T-helper 2 cell (primary cell): ENCODE measurements at places on chromosomes 11 and 22.

GRCh38 chr22:37742376-37743171 is 45.7 kb downstream of the TRIOBP start:
- no peak for DNase-seq

GRCh38 chr11:92739041-92739440 is 230.4 kb upstream of the MTNR1B start:
- DNase-seq = no peak

- DNase-seq = no peak
These were observed 28.7 kb upstream of the VPREB1 start for GRCh38 chr22:22215659-22216449.

- no peak for DNase-seq
These were observed 19.5 kb upstream of the SCGB1A1 start for GRCh38 chr11:62399172-62399877.

DNA sequence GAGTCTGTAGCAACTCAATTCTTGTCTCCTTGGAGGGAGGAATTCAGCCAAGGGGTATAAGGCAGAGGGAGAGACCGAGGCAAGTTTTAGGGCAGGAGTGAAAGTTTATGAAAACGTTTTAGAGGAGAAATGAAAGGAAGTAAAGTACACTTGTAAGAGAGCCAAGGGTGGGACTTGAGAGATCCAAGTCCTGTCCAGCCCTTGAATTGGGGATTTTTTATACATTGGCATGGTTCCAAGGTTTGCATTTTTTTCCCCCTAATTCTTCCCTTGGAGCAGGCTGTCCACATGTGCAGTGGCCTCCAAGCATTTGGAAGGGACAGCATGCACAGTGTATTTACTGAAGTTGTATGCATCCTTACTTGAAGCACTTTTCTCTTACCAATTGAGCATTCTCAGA is 192.1 kb downstream of the LUZP2 start:
- no peak for DNase-seq

DNA sequence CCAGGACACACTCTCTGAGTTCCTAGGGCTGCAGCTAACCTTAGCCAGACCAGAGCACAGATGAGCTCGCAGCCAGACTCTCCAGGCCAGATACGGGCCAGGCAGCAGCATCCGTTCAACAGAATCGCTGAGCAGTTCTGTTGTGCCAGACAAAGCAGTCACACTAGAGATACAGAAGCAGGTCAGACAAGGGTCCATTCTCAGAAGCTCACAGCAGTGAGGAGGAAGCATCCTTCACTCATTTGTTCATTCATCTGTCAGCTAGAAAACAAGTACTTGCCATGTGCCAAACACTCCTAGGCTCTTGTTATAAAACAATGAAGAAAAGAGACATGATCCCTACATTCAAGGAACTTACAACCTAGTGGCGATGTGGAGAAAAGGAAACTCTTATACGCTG is 2.6 kb downstream of the LMO2 start:
- DNase-seq = no peak

GRCh38 chr11:21896746-21897602 is 295.9 kb upstream of the ANO5 start:
- no peak for DNase-seq

- no peak for DNase-seq
These were observed 215.2 kb upstream of the NCAM1 start for GRCh38 chr11:112745973-112746372.

GRCh38 chr22:27992294-27993165 is 73.5 kb upstream of the PITPNB start:
- no peak for DNase-seq

GRCh38 chr22:30607300-30607930 is 441 bp downstream of the TCN2 start:
- DNase-seq = no peak

DNA sequence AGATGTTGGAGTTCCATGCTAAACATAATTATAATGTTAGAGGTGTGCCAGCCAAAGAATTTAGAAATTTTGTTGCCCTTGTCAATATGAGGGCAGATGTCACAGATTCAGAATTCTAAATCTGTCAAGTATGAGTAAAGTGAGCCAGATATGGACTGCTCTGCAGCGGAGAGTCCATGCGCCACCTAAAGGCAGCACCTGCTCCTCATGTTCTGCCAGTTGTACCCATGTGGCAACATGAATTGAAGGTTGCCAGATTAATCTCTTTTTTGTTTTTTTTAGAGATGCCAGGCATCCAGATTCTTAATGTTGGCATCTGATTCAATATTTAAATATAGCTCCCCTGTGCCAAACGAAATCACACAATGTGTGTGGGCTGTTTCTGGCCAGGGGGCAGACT is 678.6 kb upstream of the ANO5 start:
- no peak for DNase-seq

DNA sequence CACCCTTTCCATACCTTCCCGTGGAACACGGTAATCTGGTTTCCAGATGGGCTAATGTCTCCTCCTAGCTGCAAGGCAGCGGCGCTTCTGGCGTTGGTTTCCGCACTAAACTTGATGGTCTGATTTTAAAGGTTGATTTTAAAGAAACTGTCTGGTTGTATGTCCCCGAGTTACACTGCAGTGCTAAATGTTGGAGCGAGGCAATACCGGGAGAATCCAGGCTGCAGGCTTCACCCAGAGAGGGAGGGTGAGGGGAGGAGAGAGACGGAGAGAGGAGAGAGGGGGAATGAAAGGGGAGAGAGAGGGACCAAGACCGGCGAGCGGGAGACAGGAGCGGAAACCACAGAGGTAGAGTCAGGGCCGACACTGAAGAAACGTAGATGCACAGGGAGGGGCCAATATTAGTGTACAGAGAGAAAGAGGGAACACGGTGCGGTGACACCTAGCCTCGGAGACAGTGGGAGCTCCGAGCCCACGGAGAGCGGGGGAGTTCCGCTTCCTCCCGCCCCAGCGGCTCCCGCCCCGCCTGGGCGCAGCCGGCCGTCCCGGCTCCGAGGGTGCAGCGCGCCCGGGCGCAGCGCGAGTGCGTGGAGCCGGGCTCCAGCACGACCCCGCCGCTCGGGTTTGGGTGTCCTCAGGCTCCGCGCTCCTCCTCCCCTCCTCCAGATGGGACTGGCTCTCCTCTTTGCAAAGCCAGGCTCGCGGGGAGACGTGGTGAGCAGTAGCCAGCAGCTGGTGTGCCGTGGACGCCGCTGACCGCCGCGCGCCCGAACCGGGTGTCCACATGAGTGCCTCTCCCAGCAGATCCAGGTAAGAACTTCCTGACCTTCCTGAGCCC is 71.9 kb upstream of the GRAMD1B start:
- DNase-seq = peak; percentile 71

- no peak for DNase-seq
These were observed 1.0 kb upstream of the MUC5AC start for GRCh38 chr11:1156506-1157340.

GRCh38 chr11:134231958-134232659 is 7.6 kb downstream of the VPS26B start:
- DNase-seq = no peak

DNA sequence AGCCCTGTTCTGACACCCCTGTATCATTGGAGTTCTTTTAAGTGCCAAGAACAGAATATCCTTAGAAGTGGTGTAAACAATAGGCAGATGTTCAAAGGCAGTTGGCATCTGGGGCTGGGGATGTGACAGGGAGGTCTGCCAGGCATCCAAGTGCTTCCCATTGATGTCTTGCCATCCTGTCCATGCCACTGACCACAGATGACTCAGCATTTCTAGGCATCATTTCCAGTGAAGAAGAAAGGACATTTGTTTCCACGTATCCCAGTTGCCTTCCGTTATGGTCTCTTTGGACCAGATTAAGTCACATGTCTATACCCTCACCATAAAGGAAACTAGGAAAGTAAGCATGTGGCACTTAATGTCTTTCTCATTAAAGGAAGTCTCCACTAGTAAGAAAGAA is 76.7 kb upstream of the BARX2 start:
- DNase-seq = no peak

- DNase-seq = no peak
These were observed 17.3 kb downstream of the TSPO start for GRCh38 chr22:43168471-43169309.

- no peak for DNase-seq
These were observed 14.4 kb upstream of the UCP3 start for GRCh38 chr11:74023276-74023675.

DNA sequence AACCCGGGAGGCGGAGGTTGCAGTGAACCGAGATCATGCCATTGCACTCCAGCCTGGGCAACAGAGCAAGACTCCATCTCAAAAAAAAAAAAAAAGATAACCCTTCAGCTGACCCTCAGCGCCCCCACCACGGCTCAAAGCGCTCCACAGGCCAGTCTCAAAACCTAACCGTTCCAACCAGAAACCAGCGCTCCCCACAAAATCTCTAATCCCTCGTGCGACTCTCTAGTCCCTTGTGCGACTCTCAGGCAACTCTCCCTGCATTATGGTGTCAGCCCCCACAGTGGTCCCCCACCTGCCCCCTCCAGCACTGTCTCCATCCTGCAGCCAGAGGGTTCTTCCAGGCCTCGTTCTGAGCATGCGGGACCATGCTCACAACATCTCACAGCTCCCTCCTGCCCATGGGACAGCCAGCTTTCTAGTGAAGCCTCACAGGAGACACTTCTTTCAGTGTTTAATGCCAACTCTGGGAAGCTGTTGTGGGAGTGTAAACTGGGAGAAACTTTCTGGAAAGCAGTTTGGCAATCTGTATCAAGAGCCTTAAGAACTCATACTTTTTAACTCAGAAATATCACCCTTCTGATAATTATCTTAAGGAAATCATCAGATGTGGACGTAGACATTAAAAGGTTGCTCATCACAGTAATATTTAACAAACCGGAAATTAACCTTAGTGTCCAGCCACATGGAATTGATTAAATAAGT is 4.2 kb upstream of the RASGRP2 start:
- DNase-seq = no peak

DNA sequence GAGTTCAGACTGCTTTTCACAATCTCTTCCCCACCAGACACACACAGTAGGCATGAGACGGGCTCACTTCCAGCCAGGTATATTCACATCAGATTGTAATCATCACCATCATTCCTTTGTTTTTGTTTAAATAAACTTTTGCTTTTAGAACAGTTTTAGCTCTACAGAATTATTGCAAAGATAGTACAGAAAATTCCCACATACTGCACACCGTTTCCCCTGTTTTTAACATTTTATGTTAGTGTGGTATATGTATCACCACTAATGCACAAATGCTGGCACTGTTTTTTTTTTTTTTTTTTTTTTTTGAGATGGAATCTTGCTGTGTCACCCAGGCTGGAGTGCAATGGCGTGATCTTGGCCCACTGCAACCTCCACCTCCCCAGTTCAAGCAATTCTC is 83.3 kb upstream of the ANO1 start:
- DNase-seq = no peak

DNA sequence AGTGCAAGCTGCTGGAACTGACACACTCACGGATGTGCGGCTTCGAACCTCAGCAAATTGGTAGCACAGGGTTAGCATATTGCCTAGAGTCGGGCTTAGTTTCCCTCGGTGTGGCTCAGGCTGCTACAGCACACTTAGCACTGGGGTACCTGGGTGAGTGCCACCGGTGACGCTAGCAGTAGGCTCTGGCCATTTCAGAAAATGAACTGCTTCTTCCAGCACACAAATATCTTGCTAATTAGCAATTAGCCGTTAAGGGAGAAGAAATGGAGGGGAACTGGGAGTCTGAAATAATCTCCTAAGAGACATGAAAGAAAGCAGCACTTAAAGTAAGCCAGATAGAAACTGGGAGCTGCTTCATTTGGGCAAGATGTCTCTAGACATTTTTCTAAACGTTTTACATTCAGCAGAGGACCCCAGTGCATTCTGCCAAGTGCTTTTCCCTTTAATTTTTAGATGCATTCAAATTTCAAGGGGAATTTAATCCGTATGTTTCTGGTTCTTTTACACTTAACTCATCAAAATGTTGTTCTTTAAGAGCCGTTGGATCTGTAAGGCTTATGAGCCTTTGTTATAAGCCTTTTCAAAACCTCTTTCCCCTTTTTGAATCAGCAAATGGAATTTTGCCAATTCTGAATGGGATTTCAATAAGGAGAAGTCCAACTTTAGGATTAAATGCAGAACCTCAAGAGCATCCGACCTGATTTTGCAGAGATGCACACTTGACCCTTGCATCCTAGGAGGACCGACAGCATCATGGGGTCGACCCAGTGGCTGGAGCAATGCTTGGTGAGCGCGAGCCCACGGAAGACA is 708.1 kb downstream of the NTM start:
- no peak for DNase-seq

- DNase-seq = no peak
These were observed 498.8 kb upstream of the ARHGAP42 start for GRCh38 chr11:100188137-100188783.

DNA sequence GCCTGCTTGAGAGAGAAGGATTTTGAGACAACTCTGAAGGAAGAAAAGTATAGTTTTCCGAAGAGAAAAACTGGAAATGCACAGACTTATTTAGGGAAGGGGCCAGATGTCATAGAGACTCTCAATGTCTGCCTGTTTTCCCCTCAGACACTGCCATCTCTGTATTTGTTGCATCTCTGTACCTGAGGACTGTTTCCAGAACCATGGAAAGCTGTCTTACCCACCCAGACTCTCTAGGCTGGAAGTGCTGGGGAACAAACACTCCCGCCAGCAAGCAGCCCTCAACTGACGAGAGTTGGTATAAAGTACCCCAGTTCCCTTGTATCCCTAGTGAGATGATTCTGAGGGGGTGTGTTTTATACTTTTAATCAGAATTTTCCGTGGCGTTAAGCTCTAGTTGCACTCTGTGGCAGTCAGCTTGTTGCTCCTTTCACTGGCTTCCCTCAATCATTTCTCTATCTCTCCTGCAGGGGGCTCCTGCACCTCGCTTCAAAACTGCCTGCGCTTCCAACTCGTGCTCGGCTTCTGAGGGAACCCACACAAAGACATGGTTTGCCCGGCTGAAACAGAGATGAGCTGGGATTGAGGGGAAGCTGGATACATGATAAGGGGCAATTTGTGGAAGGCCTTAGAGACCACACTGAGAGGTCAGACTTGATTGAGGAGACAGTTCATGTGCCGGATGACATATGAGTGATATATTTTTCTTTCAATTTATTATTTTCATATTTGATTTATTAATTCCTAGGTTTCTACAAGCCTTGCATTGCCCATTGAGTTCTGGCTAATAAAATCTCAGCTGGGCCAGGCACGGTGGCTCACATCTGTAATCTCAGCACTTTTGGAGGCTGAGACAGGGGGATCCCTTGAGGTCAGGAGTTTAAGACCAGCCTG is 36.9 kb upstream of the CLPB start:
- peak; percentile 74 for DNase-seq

DNA sequence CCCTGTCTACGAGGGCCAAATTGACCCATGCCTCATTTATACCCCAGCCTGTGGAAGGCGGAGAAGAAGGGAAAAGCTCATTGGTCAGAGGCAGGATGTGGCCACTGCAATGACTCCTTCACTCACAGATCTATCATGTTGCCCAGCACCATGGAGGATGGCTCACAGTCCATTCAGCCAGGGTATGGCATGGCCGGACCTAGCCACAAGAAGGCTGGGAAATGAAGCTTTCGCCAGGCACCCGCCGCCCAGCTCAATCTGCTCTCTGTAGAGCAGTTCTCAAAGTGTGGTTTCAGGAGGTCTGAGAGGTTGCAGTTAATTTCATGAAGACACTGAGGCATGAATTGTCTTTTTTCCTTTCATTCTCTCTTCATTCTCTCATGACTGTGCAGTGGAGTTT is 40.6 kb upstream of the LINC01488 start:
- DNase-seq = no peak
